ENCODE measurements at places on chromosomes 7 and 10.
A peak's percentile ranks its signal among the peaks of the same experiment; 100 is the strongest.

- no peak for DNase-seq
Measured at GRCh38 chr10:70417568-70417967, 13.6 kb downstream of the EIF4EBP2 start.

- DNase-seq: peak; percentile 51
Measured at GRCh38 chr10:128178302-128178958, 52.2 kb upstream of the MKI67 start.

GRCh38 chr10:110643035-110643652 is 992 bp upstream of the RBM20 start:
- DNase-seq: peak; percentile 8

DNA sequence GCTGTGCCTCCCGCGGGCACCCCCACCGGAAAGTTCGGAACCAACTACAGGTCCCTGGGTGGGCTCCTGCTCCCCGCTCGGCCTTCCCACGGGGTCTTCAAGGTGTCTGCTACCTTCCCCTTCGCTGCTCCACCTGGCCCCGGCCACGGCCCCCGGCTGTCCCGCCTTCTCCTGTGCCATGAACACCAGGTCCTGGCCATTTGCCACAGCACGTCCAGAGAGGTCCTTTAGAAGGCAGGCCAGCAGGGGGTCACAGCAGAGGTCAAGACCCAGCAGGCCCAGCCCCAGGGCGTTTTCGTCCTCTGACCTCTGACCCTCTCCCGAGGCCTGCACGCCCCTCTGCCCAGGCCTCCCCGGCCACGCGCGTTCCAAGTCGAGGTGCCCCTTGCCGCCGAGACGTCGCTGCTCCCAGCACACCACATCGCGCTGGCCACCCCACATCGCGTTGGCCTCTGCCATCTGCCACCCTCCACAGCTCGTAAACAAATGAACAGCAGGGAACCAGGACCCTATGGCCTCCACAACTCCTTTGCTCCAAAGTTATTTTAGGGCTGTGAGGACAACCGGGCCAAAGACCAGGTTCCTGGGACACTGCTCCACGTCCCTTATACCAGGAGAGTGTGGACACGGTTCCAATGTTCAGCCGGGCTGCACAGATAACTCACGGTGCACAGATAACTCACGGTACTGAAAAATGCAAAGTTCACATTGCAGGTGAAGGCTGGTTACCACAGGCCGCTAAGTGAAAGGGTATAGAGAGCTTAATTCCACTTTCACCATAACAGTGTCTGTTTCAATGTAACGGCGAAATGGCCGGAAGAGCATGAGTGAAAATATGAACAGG is 74.3 kb downstream of the CFAP46 start:
- DNase-seq: no peak

DNA sequence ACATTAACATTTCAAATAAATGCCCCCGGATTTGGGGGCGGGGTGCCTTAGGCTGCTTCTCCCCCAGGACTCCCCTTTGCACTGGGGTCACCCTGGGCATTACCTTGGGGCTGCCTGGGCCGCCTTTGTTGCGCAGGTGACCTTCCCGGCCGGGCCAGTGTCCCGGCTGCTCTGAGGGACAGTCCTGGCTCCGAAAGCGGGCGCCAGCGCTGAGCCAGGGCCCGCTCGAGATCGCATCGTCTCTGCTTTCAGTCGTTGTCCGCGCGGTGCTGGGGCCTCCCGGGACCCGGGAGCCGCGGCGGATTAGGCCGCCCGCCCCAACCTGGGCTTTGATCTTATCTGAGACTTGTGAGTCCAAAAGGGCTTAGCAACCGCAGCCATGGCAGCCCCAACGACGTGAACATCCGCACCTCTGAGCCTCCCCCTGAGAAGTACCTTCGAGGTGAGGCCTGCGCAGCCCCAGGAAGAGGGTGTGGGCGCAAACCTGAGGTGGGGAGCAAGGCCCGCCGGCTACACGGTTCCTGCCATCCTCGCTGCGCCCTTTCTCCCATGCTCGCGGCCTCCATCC is 14.8 kb upstream of the WAPL start:
- DNase-seq: peak; percentile 39

DNA sequence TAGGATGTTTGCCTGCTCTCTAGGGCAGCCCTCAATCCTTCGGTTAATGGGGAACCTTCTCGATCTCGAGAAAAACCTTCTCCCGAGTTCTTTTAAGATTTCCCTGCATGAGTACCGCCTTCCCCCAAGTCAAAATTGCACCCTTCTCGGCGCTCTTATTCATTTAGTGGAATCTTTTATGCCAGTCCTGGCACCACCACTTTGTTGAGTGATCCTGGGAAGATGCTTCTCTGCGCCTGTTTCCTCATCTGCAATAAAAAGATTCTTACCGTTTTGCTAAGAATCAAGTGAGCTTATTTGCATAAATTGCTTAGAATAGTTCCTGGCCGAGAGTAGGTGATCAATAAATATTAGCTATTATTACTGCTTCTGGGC is 697 bp downstream of the ARPC1A start:
- no peak for DNase-seq

DNA sequence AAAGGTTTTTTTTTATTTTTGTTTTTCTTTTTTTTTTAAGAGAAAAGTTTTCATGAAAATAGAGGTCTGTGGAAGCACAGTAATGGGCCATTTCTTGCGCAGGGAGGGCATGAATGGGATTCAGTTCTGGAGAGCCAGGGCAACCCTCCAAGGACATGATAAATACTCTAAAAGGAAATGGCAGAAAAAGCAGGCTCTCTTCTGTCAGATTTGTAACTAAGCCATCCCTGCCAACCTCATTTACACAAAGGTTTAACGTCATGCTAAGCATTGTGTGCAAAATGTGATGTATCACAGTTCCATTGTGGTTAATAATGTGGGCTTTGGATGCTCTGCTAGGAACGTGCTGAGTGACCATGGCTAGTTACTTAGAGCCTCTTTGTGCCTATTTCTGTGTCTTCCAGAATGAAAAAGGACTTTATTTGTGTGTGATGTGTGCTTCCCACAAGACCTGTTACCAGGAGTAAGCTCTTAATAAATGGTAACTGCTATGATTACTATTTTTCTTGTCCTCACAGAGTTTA is 1095.9 kb upstream of the SORCS1 start:
- DNase-seq: no peak

DNA sequence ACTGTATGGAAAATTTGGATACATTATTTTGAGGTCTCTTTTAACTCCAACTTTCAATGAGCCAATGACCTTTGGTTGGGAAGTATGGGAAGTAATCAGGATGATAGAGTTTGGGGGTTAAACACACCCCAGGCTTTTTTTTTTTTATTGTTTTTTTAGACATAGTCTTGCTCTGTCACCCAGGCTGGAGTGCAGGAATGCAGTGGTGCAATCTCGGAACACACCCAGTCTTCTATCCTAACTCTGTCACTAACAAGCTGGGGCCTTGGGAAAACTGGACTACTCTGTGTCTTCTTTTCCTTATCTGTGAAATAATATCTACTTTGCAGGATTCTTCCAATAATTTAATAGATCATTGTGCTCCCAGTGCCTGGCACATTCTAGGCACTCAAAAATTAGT is 37.6 kb upstream of the AGBL3 start:
- DNase-seq: no peak

- no peak for DNase-seq
Measured at GRCh38 chr10:72832701-72833100, 60.8 kb upstream of the OIT3 start.

DNA sequence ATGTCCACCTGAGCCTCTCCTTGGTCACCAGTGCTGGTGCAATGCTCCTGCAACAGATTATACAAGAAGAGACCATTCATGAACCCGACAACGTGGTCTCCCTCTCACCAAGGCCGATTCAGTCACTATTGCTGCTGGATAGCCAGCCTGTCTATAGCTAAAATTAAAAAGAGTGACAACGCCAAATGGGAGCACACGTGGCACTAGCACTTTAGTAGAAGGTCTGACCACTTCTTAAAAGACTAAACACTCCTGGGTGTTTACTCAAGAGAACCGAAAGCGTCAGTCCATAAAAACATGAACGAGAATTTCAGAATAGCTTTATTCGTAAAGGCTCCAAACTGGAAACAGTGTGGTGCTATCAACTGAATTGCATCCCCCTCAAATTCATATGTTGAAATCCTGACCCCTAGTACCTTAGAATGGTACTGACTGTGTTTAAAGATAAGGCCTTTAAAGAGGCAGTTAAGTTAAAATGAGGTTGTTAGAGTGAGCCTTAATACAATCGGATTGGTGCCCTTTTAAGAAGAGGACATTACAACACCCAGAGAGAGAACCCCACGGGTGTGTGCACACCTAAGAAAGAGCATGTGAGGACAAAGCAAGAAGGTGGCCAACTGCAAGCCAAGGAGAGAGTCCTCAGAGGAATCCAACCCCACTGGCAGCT is 4.4 kb upstream of the GALNTL5 start:
- no peak for DNase-seq

GRCh38 chr10:26457088-26457487 is 18.9 kb downstream of the APBB1IP start:
- DNase-seq: no peak

GRCh38 chr10:78650122-78650521 is 418.6 kb upstream of the ZMIZ1 start:
- no peak for DNase-seq

- DNase-seq: no peak
Measured at GRCh38 chr7:38393874-38394273, 120.4 kb upstream of the TARP start.

DNA sequence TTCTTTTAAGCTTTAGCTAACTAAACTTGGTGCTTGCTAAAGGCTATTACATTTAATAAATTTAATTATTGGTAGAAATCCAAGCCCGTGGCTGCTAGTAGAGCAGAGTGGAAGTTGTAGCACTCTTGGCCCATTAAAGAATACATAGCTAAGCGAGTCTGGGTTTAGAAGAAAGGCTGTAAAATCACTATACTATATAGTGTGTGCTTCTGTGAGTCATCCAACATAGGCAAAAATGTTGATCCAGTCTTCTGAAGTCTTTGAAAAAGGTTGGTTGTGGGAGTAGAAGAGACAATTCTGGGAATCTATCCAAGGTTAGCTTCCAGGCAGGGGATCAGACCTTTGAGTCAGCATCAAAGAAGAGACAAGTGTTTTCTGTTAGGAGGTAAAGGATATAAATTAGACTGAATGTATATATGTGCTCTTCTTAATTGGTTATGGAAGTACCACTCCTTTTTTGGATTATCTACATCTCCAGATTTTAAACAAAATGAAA is 664.2 kb downstream of the NXPH1 start:
- no peak for DNase-seq

DNA sequence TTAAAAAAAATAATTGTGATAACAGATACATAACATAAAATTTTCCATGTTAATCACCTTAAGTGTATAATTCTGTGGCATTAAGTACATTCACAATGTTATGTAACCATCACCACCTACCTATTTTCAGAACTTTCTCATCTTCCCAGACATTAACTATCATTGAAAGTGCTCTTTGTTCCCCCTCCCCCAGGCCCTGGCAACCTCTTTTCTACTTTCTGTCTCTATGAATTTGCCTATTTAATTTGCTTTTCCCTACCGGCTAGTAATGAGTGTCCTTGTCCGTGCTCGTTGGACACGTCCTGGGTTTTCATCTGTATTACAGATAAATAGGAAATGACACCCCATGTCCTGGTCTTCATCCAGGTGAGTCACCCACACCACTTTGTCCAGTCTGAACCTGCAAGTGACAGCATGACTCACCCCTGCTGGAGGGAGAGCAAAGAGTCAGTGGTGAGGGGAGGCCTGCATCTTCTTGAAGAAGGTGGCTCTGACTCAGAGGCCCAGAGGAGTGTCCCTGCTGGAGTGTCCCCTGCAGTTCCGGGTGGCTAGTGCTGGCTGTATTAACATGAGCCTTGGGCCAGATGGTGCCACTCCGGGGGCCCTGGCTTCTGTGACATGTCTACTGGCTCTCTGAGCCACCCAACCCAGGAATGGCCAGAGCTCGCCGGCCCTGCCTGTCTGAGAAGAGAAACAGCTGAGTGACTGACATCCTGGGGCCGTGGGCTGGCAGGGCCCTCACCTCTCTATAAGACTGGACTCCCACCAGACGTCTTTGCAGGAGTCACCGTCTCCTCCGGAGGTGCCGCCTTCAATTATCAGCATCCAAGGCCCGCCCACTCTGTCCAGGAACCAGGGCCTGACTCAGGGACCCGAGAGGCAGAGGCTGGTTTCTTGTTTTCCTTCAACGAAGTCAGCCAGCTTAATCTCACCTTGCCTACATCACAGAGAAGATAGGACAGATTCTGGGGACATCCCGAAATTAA is 503.2 kb upstream of the MKI67 start:
- no peak for DNase-seq

- peak; percentile 59 for DNase-seq
Measured at GRCh38 chr10:17229016-17229716, 1.1 kb downstream of the VIM start.

- no peak for DNase-seq
Measured at GRCh38 chr10:436013-436697, 253.3 kb downstream of the DIP2C start.

DNA sequence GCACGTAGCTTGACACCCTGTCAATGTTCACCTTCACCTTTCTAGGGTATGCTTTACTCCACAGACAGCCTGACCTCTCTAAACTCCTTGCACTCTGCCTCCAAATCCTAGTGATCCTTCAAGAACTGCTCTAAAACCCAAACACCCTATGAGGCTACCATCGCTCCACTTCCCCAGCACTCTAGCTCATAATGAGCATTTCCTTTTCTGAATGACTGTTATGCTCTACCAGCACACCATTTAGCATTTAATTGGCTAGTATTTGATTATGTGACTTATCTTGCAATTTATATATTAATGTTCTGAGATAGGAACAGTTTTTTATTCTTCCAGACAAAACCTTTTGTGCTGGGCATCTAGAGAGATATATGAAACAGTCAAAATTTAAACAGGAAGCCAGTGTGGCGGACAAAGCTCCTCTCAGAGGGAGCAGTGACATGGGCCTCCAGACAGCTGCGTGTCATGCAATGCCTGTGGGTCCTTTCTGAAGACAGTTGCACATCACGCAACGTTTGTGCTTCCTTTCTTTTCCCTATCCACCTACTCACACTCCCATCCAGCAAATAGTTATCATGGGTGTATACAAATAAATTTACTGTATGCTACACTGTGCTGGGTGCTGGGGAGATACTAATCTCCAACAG is 86.3 kb downstream of the ALOX5 start:
- DNase-seq: no peak

GRCh38 chr10:117007080-117007479 is 2.1 kb upstream of the SHTN1 start:
- DNase-seq: no peak

GRCh38 chr10:126663880-126664279 is 6.6 kb downstream of the C10orf90 start:
- no peak for DNase-seq
